ENCODE measurements at places on chromosomes 2 and 18.

DNA sequence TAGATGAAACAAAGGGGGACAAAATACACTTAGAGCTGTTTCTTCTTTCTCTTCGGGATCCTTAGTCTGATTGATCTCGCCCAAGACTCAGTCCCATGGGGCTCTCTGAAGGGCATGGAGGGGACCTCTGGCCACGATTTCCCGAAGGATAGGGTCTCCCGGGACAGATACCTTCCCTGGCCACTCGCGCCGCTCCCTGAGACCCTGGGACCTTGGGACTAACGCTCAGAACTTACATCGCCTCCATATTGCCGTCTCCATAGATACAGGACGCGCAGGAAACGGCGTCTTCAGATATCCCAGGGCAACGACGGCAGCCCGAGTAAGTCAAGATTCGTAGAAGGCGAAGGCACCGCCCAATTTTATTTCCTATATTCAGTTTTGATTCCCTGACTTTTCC, at the start of gene CFAP65:
CFAP65 (minus strand) TSS at position 265 of the 400 bp plus-strand sequence. CDS start 2,468 bp downstream, outside the sequence.
- no peak for DNase-seq

DNA sequence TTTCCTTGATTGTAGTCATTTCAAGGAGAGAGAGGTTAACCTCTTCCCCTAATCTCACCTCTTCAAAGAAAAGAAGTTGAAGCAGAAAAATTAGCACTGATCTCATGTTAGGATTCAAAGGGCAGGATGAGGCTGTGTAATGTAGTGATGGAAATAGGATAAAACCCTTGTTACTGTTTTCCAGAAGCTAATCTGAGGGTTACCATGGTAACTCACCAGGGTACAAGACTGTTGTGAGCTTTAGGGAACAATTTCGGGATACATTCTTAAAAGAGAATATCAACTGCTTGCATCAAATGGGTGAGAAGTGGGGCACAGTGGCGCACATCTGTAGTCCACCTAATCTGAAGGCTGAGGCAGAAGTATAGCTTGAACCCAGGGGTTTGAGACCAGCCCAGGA, 64.9 kb upstream of the SLC39A10 start:
- no peak for DNase-seq

DNA sequence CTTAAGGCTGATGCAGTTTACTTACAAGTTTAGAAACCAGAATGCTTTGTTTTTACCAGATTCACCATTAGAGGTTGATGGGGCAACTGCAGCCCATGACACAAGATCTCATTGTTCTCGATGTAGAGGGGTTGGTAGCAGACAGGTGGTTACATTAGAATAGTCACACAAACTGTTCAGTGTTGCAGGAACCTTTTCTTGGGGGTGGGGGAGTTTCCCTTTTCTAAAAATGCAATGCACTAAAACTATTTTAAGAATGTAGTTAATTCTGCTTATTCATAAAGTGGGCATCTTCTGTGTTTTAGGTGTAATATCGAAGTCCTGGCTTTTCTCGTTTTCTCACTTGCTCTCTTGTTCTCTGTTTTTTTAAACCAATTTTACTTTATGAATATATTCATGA, 99.4 kb upstream of the IL1R2 start:
- DNase-seq: no peak

DNA sequence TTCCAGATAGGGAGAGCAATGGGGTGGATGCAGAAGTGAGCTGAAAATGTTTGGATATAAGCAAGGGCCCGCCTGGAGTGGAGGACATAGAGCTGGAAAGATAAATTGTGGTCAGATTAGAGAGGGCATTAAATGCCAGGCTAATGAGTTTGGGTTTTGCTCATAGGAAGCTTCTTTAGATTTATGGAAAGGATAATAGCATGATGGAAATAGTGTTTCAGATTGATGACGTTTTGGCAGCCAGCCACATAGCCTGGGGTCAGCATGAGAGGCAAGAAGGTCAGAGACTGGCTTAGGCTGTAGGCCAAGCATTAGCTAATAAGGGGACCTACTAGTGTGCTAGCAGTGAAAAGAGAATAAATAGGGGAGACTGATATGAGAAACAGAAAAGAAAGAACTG, 321.6 kb downstream of the STK39 start:
- DNase-seq: no peak
